ENCODE measurements at places on chromosomes 1 and 21.

DNA sequence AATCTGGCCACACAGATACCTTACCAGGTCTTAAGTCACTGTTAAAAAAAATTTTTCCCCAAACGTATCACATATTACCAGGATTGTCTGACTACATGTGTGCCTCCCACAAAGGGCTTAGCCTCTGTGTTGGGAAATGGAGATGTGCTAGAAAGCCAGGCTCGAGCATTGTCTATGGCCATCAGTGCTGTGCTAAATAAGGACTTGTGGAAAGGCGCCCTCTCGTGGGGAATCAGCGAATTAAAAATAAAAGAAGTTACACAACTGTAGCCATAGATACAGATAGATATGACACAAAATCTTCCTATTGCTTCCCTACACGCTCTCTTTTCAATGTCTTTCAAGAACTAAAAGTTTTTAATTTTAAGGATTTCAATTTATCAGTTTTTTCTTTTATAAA lies 47.5 kb upstream of the CRNN start:
- DNase-seq, result peak; percentile 72

- DNase-seq, result no peak
Observed at GRCh38 chr1:227958617-227959324, 11.0 kb upstream of the WNT9A start.

GRCh38 chr1:226520640-226521355 lies 27.8 kb upstream of the STUM start:
- no peak for DNase-seq

DNA sequence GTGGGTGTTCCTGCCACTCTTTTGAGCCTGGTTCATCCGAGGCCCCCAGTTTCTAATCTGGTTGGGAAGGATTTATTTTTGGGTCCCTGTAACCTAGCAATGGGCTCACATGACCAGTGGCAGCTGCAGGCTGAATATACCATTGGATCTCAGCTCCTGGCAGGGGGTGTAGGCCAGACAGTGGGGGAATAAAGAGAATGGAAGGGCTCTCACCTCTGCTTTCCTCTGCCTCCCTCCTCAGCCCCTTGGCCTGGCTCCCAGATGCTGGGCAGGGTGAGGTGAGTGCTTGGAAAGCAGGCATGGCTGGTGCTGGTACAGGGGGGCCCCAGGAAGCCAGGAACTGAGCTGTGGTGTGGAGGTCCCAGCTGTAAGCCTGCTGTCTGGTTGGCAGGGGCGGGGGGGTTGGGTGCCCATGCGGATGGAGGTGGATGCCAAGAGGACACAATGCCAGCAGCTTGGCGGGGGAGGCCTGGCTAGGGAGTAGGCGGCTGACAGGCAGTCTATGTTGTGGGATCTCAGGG lies 3.6 kb upstream of the GPR61 start:
- no peak for DNase-seq

GRCh38 chr1:228365271-228366061 lies 41.2 kb downstream of the TRIM11 start:
- DNase-seq, result no peak

GRCh38 chr1:32060914-32061313 lies 11.8 kb upstream of the TMEM39B start:
- DNase-seq, result no peak

DNA sequence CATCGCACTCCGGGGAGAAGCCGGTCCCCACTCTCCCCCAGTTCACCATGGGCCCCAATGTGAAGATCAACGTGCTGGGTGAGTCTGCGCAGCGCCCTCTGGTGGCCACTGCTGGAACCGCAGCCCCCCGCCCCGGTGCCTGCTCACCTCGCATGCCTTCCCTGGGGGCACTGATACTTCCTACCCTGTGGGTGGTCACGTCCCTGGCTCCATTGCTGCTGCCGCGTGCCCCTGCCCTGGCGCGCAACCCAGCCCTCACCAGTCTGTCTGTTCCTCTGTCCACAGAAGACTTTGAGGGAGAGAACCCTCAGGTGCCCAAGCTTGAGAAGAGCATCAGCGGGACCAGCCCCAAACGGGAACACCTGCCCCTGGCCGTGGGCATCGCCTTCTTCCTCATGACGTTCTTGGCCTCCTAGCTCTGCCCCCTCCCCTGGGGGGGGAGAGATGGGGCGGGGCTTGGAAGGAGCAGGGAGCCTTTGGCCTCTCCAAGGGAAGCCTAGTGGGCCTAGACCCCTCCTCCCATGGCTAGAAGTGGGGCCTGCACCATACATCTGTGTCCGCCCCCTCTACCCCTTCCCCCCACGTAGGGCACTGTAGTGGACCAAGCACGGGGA lies 7.6 kb downstream of the EFNA3 start:
- peak; percentile 52 for DNase-seq

DNA sequence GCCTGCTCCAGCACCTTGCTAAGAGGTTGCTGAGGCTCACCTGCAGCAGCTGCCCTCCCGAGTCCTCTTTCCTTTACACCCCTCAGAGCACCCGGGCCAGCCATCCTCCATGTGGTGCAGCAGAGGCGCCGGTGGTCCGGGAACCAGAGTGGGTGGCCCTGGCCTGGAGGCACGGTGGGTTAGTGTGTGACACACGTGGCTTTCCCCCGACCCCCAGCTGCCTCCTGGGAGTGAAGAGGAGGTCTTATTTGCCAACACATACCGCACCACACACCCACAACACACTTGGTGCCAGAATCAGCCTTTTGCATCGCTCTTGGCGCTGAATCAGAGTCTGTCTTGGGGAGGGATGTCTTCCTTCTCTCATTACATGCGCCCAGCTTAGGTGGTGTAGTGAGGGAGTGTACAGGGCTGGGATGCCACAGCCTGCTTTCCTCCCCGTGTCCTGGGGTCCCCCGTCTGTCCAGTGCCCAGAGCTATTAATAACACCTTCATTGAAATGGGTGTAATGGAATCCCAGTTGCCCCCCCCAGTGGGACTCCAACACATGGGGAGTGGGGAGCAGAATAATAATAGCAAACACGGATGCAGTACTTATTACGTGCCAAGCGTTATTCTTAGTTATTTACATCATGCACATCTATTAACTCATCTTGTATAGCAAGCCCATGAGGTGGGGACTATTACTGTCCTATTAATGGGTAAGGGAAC lies 38.2 kb downstream of the MAPKAPK2 start:
- no peak for DNase-seq

- peak; percentile 78 for DNase-seq
Observed at GRCh38 chr1:204294357-204294756, 65.4 kb downstream of the PLEKHA6 start.

- DNase-seq, result no peak
Observed at GRCh38 chr1:59433440-59433813, 136.5 kb downstream of the FGGY start.

GRCh38 chr1:93394514-93394913 lies 48.8 kb downstream of the DR1 start:
- no peak for DNase-seq

DNA sequence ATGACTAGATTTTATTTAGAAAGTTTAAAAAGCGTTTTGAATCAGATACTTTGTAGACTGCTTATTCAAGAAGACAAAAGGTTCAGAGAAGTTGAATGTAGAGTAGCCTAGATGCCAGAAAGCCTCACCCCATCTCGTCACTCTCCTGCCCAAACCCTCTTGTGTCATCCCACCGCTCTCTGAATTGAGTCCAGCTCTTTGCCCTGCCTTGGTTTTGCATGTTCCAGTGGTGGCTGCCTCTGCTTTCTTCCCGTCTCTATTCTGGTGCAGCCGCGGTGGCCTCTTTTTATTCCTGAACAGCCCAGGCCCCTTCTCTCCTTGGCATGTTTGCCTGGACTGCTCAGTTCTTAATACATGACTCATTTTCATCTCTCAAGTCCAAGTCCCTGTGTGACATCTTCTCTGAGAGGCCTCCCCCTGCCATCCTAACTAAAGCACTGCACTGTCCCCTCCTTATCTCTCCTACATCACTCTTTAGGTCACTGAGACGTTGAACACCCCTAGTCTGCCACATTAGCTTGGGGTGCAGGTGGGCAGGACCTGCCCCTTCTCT lies 22.9 kb downstream of the PRDM2 start:
- DNase-seq, result no peak

- DNase-seq, result no peak
Observed at GRCh38 chr21:40349591-40349990, 482.4 kb downstream of the PCP4 start.

DNA sequence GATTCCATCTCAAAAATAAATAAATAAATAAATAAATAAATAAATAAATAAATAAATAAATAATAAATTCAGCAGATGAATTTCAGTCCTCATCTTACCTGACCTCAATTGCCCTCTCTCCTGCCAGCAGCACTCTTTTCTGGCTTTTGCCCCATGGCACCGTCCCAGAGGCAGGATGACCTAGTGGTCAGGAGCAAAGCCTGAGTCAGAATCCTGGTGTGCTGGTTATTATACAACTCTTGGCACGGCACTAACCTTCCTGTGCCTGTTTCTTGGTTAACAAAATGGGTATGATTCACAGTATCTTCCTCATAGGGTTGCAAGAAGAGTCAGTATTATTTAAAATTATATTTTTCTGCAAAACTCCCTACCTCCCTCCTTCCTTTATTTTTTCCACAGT lies 43.0 kb downstream of the NKAIN1 start:
- no peak for DNase-seq

GRCh38 chr21:17668479-17669140 lies 55.9 kb upstream of the BTG3 start:
- DNase-seq, result no peak

DNA sequence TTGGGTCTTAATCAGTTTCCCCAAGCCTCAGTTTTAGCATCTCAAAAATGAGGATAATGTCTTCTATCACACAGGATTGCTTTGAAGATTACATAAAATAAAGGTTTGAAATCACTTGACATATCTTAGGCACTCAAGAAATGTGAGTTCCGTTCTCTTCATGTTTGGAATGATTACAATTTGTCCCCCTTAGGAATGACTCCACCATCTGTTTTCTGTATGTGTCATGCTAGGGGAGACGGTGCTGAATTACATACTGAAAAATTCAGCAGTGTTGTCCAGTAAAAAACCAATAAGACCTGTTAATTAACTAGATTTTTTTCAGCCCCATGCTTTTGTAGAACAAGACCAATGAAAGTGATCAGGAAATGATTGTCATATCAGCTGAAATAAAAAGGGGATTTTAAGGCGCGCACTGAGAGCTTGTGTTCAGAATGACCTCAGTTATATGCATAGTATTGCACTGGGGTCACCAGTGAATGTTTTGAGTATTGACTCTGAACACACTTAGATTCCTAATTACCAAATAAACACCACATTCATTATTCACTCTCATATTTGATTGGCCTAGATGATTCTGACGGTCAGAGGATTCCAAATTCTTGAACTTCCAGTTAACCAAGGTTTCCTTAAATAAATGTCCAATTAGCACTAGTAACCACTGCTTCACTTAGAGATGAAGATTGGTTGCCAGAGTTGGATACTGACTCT lies 114.5 kb upstream of the KCNK2 start:
- DNase-seq, result no peak

DNA sequence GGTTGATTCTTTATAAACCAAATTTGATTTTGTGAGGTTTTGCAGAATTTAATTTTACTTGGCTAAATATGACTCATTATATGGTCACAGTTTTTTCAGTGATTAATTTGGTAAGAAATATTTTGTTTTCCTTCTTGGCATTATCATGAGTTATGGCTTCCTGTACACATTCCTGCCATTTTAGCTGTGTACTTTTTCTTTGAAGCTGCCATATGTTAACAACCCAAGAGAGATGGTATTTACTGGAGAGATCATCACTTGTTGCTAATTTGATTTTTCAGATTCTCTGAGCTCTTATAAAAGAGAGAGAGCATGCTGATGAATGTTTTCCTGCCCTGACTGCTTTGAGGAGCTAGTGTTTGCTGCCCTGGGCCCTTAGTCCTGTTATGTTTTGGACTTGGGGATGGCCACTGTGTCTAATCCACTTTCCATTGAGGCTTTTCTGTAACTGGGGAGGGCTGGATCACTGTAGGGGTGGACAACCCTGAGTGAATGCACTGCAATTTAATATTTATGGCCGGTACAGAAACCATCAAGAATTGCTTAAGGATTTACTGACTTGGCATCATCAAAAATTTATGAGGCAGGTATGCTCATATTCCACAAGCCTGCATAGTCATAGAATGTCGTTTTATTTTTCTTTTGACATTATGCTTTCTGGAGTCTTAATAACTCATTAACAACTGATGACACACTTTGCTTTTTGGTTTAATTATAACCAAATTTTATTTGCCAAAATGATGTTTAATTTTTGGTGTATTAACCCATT lies 200.9 kb downstream of the DISC1 start:
- peak; percentile 63 for DNase-seq

GRCh38 chr1:15501208-15502032 lies 22.6 kb downstream of the CASP9 start:
- DNase-seq, result peak; percentile 35

- no peak for DNase-seq
Observed at GRCh38 chr1:6314503-6314902, 53.6 kb upstream of the GPR153 start.

GRCh38 chr1:156969496-156969895 lies 49.1 kb downstream of the LRRC71 start:
- DNase-seq, result no peak

GRCh38 chr1:188070848-188071247 lies 1242.1 kb downstream of the PLA2G4A start:
- DNase-seq, result no peak

GRCh38 chr1:244674446-244674845 lies 21.5 kb downstream of the DESI2 start:
- no peak for DNase-seq

GRCh38 chr1:160499631-160500030 lies 23.4 kb downstream of the SLAMF6 start:
- DNase-seq, result no peak

GRCh38 chr1:183864611-183865010 lies 59.7 kb downstream of the RGL1 start:
- no peak for DNase-seq

GRCh38 chr1:39573736-39574624 lies 2.6 kb downstream of the PABPC4 start:
- DNase-seq, result no peak

- DNase-seq, result no peak
Observed at GRCh38 chr1:159261721-159262494, 40.2 kb upstream of the FCER1A start.

- DNase-seq, result no peak
Observed at GRCh38 chr1:231643071-231643934, 16.7 kb downstream of the DISC1 start.

All from NCI-H460 (cell line).